ENCODE measurements at places on chromosomes 12 and 14.

DNA sequence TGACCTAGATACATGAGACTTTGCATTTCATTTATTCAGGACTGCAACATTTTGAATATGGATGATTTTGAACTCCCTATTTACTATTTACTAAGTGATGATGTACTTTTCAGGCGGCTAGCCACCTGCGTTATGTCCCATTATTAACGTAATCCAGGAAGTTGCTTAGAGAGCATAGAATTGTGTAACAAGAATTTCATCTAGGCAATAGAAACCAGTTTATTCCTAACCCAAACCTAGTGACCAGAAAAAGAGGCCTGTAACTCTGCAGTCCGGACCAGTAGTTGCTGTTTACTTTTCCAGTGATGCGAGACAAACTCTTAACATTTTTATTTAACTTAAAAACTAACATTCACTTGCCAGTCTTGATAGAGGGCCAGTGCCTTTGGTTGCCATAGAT is 12.3 kb downstream of the NUDT4 start:
- DNase-seq: no peak

DNA sequence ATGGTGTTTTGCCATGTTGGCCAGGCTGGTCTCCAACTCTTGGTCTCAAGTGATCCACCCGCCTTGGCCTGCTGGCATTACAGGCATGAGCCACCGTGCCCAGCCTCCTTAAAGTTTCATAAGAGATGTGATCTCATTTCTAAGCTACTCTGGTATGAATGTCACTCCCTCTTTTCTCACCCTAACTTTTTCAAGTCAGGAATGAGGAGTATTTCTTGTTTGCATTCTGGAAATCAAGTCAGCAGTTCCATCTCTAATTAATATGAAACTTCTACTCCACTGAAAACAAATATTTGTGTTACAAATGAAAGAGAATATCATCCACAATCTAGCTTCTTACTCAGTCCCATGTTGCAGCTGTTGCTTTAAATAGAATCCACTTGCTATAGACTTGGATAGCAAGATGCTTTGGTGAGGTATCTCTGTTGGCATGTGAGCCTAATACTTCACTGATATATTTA is 61.3 kb downstream of the ARF6 start:
- no peak for DNase-seq

- no peak for DNase-seq
These were observed 17.5 kb upstream of the AICDA start for GRCh38 chr12:8630131-8630530.

- no peak for DNase-seq
These were observed 86.6 kb downstream of the TBC1D30 start for GRCh38 chr12:64911081-64911480.

DNA sequence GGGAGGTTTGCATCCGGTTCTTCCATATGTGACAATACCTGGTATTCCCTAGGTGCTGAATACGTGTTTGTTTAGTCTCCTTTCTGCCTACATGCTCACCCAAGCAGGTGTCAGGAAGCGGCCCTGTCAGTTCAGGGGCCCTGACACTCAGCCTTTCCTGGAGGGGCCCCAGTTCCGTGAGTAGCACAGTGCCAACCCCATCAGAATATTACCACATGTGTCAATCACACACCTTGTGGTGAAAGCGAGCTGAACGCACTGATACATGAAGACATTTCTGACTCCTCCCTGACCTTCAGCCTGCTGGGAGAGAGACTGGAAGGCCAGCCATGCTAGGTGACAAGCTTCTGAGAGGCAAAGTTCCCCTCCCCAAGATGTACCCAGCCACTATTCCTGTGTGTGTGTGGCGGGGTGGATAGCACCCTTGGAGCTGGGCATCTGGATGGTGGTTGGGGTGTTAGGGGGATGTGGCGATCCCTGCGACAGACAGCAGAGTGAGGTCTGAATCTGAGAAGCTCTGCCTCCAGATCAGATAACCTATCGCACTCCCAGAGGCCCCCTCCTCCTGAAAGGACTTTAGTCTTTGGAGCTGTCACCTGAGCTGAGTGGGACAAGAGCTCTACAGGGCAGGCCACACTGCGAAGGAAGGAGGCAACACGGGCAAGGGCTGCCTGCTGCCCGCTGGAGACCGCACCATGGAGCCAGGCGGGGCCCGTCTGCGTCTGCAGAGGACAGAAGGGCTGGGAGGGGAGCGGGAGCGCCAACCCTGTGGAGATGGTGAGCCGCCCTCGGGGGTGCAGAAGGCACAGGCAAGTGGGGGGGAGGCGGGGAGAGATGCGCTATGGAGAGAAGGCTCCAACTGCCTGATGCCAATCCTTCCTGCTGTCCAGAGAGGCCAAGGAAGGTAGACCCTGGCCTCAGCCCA is at the start of gene SOAT2:
SOAT2 (plus strand) TSS at position 604 of the 925 bp plus-strand sequence; CDS start at position 696, 92 bp downstream.
- DNase-seq: no peak

DNA sequence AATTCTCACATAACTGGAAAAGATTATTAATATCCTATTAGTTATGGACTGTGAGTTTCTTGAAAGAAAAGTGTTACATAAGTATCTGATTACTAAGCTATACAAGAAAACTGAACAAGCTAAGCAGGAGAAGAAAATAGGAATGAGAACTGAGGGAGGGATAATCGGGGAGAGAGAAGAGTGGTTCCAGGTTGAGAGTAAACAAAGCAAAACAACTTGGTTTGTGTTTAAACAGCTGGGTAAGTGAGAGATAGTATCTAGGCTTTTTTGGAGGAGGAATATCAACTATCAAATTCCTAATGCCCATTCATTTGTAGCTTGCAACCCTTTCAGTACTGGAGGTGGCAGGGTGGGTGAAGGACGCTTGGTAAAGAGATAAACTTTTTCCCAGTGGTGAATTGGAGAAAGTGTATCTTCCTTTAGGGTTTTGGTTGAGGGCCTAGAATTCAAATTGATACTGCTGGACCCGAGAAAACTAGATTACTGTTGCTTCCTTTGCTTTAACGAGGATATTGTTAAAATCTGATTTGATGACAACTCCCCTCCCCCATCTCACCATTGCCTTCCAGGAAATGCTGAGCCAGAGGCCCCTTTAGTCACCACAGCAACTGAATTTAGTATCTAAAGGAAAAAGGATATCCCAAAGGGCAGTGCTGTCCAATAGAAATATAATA is 2.0 kb upstream of the SLC2A3 start:
- DNase-seq: no peak

- DNase-seq: no peak
These were observed 956 bp upstream of the PTHLH start for GRCh38 chr12:27973487-27973890.

DNA sequence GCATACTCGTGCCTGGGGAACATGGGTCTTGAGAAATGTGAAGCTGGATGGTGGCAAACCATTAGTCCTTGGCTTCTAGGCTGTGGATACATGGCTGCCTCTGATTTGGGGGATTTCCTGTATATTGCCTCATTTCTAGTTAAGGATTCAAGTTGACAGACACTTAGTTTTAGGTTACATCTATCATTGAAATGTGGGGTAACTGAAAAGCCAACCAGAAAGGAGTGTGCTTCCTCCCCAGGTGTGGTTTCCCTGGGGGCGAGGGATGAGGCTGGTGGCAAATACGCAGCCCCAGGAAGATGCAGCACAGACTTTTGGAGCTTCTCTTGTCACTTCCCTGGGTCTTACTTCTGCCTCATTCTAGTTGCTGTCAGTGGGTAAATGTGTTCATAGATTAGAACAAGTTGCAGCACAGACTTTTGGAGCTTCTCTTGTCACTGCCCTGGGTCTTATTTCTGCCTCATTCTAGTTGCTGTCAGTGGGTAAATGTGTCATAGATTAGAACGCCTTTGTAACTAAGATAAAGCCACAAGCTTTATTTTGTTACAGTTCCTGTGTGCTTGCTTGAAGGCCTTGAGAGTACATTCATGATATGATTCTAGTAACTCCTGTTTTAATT is 85.1 kb downstream of the BORCS5 start:
- no peak for DNase-seq

DNA sequence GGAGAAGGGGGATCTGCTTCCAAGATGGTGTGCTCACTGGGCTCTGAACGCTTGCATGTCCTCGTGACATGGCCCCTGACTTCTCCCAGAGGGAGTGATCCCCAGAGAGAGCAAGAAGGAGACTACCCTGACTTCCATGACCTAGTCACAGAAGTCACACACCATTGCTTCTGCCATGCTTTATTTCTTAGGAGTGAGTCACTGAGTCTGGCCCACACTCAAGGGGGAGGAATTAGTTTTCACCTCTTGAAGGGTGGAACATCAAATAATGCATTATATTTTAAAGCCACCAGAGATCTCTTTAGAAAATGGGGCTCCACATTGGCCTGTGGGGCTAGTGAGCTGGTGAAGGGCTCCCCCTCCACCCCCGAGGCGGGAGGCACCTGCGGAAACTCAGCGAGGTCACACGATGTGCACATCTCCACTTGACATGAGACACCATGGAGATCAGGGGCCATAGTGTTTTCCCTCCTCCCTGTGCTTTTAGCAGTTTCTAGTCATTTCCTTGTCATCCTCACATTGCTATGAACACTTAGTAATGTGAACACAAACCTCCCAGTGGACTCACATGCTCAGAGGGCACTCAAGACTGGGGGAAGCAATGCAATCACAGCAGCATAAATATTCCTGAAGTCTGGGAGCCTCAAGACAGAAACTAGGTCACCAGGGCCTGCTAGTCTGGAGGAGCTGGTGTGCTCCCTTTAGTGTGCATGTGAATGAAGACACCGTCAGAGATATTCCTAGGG is 87.4 kb upstream of the FZD10 start:
- no peak for DNase-seq

DNA sequence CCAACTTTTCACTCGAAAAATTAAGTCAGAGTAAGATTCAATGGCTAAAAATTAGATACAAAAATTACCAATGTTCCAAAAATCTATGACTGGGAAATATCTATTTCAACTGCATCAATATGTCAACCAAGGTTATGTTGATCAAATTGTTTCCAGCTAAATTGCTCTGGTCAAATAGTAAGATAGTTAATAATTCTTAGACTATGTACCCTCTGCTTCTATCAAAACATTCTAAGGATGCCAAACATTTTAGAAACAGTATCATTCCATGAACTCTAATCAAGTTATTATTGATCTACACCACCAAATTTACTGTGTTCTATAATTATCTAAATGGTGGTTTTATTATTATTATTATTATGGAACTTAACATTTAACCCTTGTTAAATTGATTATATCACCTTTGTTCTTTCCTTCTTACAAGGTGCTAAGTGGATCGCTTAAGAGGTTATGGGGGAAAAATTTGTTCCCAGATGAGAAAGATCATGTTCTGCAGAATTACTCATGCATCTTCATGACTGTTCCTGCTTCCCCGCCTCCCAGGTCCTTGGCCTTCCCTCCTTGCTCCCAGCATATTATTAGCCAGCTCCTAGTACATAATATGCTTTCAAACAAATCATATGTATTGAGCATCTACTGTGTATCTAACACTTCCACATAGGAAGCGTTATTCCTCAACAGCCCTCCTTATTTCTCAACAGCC is 240.5 kb upstream of the KRR1 start:
- DNase-seq: no peak

- no peak for DNase-seq
These were observed 243.7 kb downstream of the SLC41A2 start for GRCh38 chr12:104714369-104714768.

DNA sequence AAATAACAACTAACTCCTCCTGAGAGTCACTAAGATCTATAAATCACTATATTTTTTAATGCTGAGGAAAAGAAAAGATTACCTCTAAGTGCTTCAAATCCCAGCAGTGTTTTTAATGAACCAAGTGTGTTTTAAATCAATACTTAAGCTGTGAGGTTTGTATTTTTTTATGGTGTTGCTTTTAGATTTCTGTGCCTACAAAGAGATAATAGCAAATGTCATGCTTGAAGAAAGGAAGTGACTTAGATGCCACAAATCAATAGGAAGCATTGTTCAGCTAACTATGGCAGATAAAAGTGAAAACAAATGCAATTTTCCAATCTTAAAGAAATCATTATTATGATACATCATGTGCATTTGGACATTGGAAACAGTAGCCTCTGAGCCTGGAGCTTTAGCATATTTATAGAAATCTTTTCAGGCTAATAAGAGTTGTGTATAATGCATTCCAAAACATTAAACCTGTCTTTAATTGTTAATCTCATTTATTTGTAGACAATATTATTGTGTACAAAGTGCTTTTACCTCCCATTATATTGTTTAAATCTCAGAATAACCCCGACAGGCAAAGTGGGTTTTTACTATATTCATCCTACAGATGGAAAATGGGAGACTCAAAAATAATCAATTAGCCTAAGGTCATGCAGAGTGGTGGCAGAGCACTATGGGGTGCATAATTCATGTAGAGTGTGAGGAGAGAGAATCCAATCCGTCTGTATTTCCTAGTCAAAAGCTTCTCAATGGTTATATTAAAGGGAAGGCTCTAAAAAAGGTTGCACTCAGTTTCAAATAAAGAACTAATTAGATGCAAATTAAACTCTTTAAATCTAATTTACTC is 486.2 kb downstream of the NAV3 start:
- DNase-seq: no peak

- DNase-seq: no peak
These were observed 151.4 kb upstream of the SSTR1 start for GRCh38 chr14:38056270-38056669.

DNA sequence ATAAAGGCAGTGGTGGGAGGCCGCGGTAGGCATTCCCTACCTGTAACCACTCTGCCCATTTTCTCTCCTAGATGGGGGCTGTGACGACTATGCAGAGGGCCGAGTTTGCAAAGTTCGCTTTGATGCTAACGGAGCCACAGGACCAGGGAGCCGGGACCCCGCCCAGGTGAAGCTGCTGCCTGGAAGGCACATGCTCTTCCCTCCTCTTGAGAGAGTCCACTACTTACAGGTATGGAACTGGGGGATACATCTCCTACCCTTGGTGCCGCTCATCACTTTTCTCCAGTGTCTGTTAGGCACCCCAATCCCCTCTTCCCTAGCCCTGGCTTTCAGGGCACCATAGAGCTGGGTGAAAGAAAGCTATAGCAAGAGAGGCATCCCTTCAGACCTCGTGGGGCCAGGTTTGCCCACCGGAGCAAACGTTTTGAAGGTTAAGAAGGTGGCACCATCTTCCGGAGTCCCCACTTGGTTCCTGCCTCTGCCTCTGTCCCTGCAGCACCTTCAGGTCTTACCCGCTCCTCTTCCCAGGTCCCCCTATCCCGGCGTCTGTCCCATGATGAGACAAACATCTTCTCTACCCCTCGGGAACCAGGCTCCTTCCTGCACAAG is 2.0 kb upstream of the P3H3 start:
- no peak for DNase-seq

DNA sequence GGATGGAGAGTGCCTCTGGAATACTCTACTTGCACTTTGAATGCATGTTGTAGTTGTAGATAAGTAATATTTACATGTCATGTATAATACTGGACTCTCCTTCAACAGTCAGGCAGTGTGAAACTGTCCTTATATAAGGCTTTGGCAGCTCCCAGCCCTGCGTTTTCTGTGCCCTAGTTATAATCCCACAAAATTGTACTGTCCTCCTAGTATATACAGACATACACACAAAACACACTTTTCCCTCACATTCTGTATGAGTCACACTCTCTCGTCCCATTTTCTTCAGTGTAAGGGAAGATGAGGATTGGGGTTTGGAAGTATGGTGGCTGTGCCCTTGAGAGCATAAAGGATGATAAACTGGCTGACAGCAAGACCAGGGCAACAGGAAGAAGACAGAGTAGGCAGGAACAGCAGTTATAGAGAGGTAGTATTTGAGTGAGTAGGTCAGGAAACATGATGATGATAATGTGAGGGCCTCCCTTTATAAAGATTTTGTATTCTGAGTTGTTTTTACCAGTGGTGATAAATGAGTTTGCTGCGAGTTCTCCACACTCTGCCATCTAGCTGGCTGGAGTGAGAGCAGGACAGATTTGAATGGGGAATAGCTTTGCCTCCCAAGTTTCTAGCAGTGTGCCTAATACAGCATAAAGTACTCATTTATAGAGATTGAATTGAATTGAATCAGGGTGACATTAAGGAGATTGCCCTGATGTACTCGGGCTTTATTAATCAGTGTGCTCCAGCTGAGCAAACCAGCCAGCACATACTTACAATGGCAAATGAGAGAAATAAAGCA is 5.0 kb downstream of the CREBL2 start:
- DNase-seq: no peak
